ENCODE measurements at places on chromosomes 7 and 10.

DNA sequence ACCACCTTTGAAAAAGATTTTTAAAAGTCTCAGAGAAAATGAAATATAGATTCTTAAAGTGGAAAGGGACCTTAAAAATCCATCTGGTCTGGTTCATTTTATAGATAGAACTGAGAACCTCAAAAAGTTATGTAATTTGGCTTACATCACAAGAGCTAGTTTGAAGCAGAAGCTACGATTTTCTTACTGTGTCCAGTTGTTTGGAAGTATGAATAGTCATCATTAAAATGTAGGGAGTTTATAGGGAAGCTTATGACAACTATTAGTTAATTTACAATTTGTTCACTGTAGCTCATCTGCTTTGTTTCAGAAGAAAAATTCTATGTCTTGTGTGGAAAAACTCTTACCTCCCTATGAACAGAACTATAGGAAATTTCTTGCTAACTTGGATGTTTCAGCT lies 26.9 kb downstream of the ZEB1 start:
- DNase-seq, result no peak

GRCh38 chr10:97673736-97674525 lies 13.1 kb downstream of the AVPI1 start:
- no peak for DNase-seq

- DNase-seq, result no peak
These were observed 37.6 kb downstream of the RHOBTB1 start for GRCh38 chr10:60906411-60906810.

GRCh38 chr7:36986511-36986933 lies 262.2 kb upstream of the AOAH start:
- DNase-seq, result no peak

DNA sequence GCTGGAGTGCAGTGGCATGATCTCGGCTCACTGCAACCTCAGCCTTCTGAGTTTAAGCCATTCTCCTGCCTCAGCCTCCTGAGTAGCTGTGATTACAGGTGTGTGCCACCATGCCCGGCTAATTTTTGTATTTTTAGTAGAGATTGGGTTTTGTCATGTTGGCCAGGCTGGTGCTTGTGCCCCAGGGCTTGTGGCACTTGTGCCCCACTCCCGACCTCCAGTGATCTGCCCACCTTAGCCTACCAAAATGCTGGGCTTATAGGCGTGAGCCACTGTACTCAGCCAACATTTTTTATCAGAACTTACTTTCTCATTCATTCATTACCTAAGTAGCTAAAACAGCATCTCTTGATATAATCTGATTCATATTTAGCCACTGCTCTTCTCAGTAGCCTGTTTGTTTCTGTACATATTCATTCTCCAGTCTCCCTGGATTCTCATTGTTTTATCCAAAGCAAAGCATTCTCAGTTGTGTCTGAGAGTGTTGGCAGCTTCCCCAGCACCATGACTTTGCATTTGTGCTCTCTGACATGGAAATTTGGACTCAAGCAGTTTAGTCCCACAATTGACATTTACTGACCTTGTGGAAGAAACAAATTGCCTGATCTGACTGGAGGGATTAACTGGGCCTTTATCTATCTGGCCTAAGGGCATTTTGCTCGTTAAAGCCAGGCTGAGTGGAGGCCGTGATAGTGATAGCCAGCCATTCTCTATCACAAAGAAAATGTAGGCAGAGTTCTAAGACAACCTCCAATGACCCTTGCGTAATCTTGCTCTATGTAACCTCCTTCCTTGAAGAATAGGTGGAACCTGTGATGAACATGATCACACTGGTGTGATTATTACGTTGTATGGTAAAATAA lies 44.9 kb downstream of the AKR1B15 start:
- no peak for DNase-seq

DNA sequence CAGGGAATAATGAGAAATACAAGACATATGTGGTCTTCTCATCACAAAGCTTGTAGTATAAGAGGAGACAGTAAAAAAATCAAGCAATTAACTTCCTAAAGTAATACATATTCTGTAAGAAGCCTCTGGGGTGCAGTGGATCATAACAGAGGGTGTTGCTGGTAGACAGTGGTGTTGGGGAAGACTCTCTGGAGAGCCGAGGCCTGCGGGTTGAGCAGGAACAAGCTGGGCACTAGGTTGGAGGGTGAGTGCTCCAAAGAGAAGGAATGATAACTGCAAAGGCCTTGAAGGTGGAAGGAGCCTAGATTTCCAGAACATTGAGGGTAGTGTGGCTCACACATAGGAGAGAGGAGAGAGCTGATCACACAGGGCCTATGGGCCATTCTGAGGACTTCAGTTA lies 1.5 kb downstream of the GIMAP4 start:
- DNase-seq, result no peak

All from stimulated activated CD4-positive, alpha-beta T cell treated with anti-CD3 and anti-CD28 coated beads, Interleukin-12 subunit alpha, Interleukin-12 subunit beta, amount 100 ng/mL, for 48 hours (primary cell).